Left renal pelvis (tissue), 4 donors: ENCODE measurements at places on chromosomes 2 and 18. TPM values are rescaled to one million over a fixed set of nuclear protein-coding genes. Genes with fewer than 3 reads are reported as not detected.

DNA sequence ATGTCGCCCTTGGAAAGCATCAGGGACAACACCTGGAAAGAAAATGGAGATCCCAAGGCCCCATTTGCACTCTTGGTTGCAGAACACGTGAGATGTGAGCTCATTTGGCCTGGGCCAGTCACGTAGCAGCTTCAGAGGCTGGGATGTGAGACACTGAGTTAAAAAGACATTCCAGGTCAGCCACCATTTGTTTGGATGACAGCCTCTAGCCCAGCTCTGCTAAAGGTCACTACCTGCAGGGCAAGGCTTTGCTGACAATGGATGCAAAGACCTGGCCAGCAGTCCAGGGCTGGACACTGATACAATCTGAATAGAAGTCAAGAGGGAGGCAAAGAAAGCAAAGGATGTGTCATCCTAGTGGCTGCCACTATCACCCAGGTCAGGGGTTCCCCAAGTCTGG lies 83.9 kb upstream of the LRPPRC start:
- no peak for DNase-seq

DNA sequence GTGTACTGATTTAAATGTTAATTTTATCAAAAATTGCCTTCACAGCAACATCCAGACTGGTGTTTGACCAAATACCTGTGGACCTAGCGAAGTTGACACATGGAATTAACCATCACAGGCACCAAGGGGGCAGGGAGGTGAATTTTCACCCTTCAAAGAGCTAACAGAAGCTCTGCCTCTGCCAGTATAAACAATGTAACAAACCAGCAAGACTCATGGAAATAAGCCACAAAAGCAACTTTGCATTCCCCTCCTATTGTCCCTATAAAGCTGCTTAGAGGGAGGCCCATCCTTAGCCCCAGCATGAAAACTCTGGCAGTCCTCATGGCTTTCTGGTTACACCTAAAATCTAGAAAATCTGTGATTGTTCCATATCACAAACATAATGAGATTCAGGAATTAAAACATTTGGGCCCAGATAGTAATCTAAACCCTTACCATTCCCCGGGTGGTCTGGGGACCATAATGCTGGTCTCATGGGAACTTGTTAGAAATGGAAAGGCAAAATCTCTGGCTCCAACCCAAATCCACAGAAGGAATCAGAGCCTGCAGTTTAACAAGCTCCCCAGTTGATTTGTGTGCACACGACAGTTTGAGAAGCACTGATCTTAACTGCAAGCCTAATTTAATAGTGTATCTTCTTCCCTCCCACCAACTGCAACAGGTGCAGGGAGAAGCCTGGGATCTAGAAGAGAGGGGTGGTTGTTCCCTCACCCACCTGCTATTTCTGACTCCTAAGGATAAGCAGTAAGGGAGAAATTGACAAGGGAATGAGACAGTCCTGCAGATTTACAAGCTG lies 23.1 kb downstream of the SERPINB11 start:
- no peak for DNase-seq

GRCh38 chr2:139518321-139518720 lies 738.1 kb upstream of the NXPH2 start:
- DNase-seq: no peak

GRCh38 chr18:53541924-53542323 lies 682.5 kb downstream of the MBD2 start:
- DNase-seq: no peak

DNA sequence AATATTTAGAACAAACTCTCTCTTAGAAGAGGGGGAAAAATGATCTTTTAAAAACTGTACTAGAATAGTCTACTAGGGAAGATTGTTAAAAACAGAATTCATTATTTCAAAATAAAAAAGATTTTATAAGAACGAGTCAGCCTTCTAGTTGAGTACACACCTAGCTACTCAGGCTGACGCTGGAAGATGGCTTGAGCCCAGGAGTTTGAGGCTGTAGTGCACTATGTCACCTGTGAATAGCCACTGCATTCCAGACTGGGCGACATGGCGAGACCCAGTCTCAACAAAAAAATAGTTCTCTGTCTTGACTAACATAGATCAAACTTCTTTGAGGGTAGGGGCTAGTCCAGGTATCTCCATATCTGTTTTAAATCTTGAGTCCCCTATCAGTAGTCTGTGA lies 33.9 kb downstream of the ERLEC1 start:
- no peak for DNase-seq

DNA sequence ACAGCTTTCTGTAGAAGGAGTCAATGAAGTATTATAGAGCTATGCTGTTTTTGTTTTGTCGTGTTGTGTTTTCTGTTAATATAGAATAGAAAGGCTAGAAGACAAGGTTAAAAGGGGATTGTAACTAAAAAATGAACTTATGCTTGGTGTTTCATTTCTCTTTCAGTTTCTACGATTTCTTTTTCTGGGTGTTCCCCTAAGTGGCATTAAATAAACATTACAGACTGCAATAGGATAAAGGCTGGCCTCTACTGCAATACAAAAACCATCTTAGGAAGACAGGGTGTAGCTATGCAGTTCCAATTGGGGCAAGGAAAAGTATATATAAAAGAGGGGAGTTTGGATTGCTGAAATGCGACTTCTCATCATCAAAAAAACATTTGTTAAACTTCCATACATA lies 1609.7 kb upstream of the ACVR2A start:
- no peak for DNase-seq

- DNase-seq: no peak
Observed at GRCh38 chr2:237977380-237977779, 10.6 kb downstream of the UBE2F start.

- no peak for DNase-seq
Observed at GRCh38 chr18:73023975-73024374, 156.2 kb upstream of the NETO1 start.

- DNase-seq: no peak
Observed at GRCh38 chr2:178441426-178441825, 9.5 kb downstream of the PRKRA start.

DNA sequence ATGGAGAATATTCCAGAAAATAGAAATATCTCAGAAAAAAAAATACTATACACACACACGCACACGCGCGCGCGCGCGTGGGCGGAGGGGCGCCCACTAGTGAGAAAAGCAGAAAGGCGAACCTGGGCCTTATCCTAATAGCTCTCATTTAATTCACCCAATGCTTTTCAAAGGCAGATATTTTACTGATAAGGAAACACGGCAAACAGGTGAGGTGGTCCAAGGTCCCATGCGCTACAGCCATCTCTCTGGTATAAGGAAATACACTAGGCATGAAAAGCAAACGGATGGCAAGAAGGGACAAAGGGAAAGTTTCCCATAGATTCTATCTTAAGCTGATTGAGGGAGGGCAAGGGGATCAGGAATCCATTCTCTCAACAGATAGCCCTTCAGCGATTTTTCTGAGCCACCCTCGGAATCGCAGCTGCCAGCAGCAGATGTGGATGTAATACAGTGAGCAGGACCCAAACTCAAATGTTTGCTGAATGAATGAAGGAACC lies 136.7 kb downstream of the TMEM247 start:
- no peak for DNase-seq

Gene UGT1A8
- not detected for polyA plus RNA-seq

Gene OTOS
- 0.33 TPM for polyA plus RNA-seq

Gene RGPD3
- 0.47 TPM for polyA plus RNA-seq

Gene C18orf54
- 9.1 TPM for polyA plus RNA-seq
